ENCODE measurements at places on chromosomes 6 and 20. TPM values are rescaled to one million over a fixed set of nuclear protein-coding genes. Genes with fewer than 3 reads are reported as not detected.

DNA sequence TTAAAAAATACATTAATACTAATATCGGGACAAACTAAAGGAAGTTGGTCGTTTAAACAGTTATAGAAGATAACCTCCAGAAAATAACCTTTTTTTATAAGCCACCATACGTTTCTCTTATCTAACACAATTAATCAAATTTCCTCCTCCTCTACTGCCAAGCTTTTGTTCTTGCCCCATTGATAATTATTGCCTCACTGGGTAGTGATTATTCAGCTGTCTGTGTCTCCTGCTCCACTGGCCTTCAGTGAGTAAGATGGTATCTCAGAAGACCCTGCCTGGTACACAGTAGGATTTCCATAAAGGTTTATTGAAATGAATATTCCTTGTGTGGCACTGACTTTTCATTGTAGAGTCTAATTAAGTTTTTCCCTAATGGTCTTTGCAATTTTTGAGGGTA, 165.5 kb upstream of the SCGN start:
- DNase-seq: no peak

- DNase-seq: no peak
Measured at GRCh38 chr20:37574199-37574890, 46.7 kb upstream of the BLCAP start.

The HLA-DRB5 gene
- not detected for total RNA-seq

The SLC32A1 gene
- total RNA-seq: not detected

Measured in epithelial cell of proximal tubule (primary cell).